ENCODE measurements at places on chromosomes 1 and 21.

DNA sequence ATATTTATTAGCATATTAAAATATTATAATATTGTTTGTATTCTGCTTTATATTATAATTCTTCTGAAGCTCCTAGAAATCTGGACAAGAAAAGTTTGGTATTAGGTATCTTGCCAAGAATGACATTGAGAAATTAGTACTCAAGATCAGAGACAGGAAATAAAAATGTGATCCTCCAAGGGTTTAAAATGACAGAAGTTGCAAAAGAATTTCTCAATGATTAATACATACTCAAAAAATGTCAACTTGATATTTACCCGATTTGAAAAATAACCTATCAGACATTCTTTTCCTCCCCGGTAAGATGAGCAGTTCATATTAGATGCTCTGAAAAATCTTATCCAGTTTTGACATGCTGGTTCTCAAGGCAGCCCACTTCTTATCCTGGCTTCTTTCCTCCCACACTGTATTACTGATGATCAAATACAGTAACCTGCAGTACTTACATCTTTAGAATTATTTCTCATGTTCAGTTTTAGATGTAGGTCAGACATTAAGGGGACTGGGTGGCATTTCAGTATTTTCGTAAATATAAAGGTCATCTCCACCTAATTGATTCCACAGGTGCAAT, 55.3 kb downstream of the CACHD1 start:
- DNase-seq: no peak

DNA sequence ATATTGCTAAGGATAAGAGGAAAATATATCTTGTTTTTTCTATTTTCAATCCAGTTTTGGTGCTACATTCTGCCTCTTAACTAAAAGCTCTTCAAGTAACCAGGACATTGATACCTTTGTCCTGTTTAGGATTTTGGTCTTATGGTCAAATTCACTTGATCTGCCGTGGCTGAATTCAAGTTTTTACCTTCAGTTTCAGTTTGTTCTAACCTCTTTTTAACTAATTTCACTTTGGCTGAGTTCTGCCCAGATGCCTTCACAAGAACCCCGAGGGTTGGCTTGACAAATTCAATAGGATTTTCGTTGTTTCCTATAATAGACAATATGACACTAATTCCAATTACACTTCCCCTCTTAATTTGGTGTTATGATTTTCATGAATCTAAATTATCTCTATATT, 84.5 kb upstream of the C1orf21 start:
- no peak for DNase-seq

DNA sequence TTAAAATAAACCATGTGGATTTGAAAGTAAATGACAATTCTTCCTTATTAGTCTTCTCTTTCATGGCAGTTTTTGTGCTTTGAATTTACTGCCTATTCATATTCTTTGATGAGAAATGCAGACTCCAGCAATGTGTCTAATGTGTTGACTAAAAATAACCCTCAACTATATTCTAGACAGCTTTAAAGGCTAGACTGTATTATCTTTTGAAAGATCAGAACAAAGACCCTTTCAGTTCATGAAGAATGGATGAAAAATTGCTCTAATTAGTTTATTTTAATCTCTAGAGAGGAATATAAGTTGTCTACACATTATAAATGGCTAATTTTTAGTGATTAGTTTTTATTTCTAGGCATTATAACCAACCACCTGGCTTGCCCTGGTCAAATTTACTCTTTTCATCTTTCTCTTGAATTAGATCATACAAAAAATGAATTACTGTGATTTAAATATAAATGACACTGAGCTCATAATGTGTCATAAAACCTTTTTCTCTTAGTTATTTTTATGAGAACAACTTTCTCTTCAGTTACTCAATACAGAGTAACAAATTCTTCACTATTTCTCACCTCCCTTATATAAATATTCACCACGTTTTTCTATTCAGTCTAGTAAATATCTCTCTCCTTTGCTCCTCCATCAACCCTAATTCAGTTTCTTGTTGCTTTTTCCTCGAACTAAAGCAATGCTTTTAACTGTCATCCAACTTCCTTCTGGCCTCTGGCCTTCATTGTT, 428.5 kb upstream of the TMPRSS15 start:
- DNase-seq: no peak

DNA sequence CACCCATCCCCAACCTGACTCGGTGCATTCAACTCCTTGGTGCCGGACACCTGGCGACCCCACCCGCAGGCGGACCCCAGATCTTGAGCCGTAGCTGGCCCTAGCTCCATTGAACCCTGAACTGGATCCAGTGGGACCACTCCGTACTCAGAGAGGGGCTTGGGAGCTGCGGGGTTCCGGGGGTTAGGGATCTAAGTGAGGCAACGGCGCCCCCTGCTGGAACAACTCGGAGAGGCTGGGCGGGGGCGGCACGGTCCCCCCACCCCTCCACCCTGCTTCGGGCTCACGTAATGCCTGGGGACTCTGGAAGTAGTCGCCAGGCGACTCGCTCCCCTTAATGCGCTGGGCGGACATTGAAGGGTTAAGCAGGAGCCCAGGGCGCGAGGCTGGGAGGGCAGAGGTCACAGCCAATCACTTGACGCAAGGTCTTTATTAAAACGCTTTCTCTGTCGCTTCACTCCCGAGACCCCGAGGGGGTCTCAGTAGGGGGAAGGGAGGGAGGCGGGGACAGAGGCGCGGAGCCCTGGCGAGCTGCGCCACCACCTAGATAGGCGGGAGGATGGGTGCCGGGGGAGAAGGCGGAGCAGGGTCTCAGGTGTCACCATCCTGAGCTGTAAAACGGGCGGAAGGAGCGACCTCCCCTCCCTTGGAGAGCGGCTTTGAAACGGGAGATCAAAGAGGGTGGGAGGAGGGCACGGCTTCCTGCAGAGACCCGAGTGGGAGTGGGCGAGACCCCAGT, 704 bp upstream of the CRABP2 start:
- peak; percentile 63 for DNase-seq

GRCh38 chr1:230186003-230186863, 119.2 kb downstream of the GALNT2 start:
- DNase-seq: no peak

DNA sequence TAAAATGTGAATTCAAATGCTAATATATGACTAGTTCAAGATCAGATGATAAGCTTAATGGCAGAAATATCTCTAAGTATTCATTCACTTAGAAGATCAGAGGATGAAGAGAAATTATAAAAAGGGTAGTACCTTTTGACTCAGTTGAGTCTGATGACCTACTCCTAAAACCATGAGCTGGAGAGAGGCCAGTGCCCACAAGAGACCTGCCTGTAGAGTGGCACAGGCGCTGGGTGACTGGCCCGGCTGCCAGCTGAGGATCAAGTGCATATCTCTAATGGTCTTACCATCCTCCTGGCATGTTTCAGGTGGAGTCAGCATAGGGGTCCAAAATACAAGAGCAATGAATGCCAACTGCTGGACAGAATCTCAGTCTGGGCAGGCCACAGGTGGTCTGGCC, 14.1 kb downstream of the DDAH1 start:
- DNase-seq: no peak

DNA sequence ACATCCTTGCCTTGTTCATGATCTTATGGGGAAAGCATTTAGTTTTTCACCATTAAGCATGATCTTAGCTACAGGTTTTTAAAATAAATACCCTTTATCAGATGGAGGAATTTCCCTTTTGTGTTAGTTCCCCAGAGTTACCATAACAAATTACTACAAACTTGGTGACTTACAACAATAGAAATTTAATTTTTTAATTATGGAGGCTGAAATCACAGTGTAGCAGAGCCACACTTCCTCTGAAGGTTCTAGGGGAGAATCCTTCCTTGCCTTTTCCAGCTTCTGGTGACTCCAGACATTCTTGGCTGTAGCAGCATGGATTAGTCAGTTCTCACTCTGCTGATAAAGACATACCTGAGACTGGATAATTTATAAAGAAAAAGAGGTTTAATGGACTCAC, 18.5 kb downstream of the MIGA1 start:
- no peak for DNase-seq

DNA sequence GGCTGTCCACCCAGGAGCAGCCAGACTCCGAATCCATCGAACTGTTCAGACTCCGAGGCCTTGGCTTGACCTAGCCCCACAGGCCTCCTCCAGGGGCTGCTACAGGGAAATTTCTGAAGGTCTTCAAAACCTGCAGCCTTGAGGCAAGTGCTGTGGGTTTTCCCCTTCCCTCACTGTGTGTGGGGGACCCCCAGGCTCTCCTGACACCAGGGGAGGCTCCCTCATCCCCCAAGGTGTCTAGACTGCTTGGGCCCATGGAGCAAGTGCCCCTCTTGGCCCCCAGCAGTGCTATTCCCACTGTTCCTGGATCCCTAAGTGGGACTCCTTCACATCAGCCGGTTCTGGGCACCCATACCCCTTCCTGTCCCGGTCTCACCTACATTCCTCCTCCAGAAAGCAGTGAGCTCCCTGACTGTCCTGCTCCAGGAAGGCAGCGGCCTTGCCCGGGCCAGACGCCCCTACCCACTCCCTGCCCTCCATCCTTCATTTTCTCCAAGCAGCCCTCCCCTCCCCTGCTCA, 814 bp downstream of the PAQR7 start:
- DNase-seq: no peak

GRCh38 chr1:98176414-98176813, 255.6 kb upstream of the DPYD start:
- no peak for DNase-seq

- no peak for DNase-seq
These were observed 9.3 kb upstream of the FAM89A start for GRCh38 chr1:231049121-231049979.

DNA sequence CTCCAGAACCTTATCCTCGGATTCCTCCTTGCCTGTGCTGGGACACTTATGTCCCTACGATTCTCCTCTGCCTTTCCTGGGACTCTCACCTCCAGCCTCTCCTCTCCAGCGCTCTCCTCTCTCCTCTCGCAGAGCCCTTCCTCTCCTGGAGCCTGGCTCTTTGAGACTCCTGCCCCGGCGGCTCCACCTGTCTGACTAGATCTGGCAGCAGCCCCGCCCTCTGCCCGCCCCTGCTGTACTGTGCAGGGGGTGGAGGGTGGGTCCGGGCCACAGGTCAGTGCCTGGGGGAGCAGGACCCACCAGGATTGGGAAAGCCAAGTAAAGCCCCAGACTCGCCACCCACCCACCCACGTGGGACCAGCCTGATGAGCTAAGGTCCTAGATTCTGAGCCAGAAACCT, 1.6 kb downstream of the ELOVL1 start:
- DNase-seq: no peak

GRCh38 chr1:31693231-31693630, 10.6 kb downstream of the COL16A1 start:
- DNase-seq: no peak

Measured in memory B cell (primary cell).